Stimulated activated CD8-positive, alpha-beta memory T cell treated with anti-CD3 and anti-CD28 coated beads, Interleukin-15, amount 100 ng/mL, for 4 hours (primary cell): ENCODE measurements at places on chromosomes 1 and 21.

DNA sequence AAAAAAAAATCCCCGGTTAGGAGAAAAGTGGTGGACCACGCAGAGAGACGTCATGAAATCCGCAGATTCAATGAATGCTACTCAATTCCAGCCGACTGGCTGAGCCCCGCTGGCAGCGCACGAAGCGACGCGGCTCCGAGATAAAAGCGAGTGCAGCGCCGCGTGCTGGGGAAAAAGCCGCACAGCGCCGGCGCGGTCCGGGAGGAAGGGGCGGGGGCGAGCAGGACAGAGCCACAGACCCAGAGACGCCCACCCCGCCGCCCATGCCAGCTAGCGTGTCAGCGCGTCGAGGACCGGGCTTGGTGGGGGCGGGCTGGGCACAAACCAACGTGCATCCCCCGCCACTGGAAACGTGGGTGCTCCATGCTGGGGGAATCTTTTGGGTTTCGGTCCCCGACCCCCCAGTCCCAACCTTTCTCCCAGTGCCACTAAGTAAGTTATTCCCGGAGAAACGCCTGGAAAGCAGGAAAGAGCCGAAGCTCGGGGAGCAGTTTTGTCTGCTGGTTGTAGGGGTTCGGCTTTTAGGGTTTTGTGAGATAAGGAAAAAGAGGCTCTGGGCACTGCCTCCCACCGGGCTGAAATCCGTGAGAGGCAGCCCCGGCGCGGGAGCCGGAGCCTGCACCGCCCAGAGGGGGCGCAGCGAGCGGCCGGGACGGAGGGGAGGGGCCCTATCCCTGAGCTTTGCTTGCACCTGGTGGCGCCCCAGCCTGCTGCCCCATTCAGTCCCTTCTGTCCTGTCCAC lies at the start of gene KCNJ6:
TSS of gene KCNJ6 (minus strand) at position 148 of the 742 bp plus-strand sequence. CDS start 75,775 bp downstream, outside the sequence.
- no peak for DNase-seq

DNA sequence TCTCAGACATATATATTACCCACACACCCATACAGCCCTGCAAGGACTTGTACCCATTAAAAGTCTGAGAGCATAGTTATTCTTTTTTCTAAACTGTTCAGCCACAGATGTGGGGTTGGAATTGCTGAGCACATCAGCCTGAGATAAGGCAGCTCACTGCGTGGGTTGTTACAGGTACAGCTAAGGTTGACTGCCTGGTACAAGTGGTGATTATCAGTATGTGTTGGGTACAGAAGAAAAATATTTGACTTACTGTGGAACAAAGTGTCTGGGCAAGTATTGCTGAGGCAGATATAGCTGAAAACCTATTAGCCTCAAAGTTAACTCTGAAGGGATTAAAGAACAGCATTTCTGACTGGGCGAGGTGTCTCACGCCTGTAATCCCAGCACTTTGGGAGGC lies 5.0 kb downstream of the STX12 start:
- DNase-seq = no peak

DNA sequence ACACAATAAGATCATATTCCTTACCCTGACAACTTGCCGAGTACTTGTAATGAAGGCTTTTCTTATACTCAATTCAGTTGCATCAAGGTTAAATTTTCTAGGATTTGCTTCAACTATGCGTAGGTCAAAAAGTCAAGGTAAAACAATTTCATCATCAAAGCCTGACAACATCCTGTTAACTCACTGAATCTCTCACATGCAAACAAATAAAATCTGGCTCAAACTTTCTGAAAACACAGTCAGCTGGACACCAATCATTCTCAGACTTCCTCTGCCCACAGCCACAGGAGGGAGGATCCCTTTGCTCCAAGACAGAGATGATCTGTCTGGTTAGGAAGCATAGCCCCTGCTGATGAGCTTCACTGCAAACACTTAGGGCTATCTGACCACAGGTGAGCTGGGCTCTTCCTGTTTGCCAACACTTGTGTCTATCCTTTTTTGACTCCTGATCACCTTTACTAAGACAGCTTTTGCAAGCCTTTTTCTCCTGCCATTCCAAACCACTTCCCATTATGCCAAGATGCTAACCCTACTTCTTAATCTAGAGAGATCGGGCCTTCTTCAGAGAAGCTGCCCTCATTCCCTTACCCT lies 20.0 kb downstream of the STX6 start:
- DNase-seq = no peak

GRCh38 chr21:45359451-45360217 lies 45.3 kb upstream of the COL18A1 start:
- DNase-seq = no peak

DNA sequence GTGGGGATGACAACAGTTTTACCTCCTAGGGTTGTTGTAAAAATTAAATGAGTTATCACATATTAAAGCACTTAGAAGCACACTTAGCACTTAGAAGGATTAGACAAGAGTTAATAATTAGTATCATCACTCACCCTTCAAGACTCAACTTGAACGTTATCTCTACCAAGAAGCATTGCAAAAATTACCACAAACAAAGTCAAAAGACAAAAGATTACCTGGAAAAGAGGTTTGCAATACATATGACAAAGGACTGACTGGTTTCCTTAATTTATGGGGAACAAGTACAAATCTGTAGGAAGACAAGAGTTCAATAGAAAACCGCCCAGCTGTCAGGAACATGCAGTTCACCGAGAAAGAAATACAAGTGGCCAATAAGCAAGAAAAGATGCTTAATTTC lies 93.3 kb upstream of the ATP1A1 start:
- DNase-seq = no peak

- no peak for DNase-seq
Observed at GRCh38 chr1:108817016-108817415, 39.9 kb downstream of the AKNAD1 start.
